Progenitor cell of endocrine pancreas (in vitro differentiated cells): ENCODE measurements at places on chromosomes 6 and 20. TPM values are rescaled to one million over a fixed set of nuclear protein-coding genes. Genes with fewer than 3 reads are reported as not detected.

The C6orf136 gene
- total RNA-seq, result 18.8 and 19.5 TPM in 2 replicates

The EDN1 gene
- total RNA-seq, result 2.0 and 2.6 TPM in 2 replicates

The MRPL18 gene
- 45.0 and 45.2 TPM in 2 replicates for total RNA-seq

The PRPF6 gene
- total RNA-seq, result 74.7 and 76.4 TPM in 2 replicates

The ATP9A gene
- 81.2 and 88.1 TPM in 2 replicates for total RNA-seq

The TMEM74B gene
- total RNA-seq, result 15.6 and 21.9 TPM in 2 replicates

The RSPH3 gene
- total RNA-seq, result 8.9 and 10.5 TPM in 2 replicates

The APCDD1L gene
- not detected in 2 replicates for total RNA-seq

The GPX5 gene
- not detected in 2 replicates for total RNA-seq

The BEND3 gene
- 22.4 and 23.6 TPM in 2 replicates for total RNA-seq

The FAM110A gene
- 17.4 and 17.9 TPM in 2 replicates for total RNA-seq

The LY6G6D gene
- total RNA-seq, result not detected in 2 replicates

- H3K27me3 ChIP-seq, result peaks cover 4% of the 10 kb centered on the region
- no peak overlapping the region for H3K4me3 ChIP-seq
- H3K27ac ChIP-seq, result no peak overlapping the region
- H3K4me1 ChIP-seq, result no peaks in the 10 kb centered on the region
- no peaks in the 10 kb centered on the region for H3K36me3 ChIP-seq
Observed at GRCh38 chr20:24370249-24370648, 99.2 kb upstream of the SYNDIG1 start.

GRCh38 chr20:61849822-61850221, 215.9 kb downstream of the TAF4 start:
- H3K27me3 ChIP-seq, result no peaks in the 10 kb centered on the region
- no peak for DNase-seq
- no peaks in the 10 kb centered on the region for H3K36me3 ChIP-seq
- H3K4me3 ChIP-seq, result no peak overlapping the region

GRCh38 chr6:111456208-111456607, 26.8 kb downstream of the REV3L start:
- peaks cover 32% of the 10 kb centered on the region for H3K36me3 ChIP-seq
- no peaks in the 10 kb centered on the region for H3K27me3 ChIP-seq
- no peak overlapping the region for H3K4me3 ChIP-seq
- peaks cover 2% of the 10 kb centered on the region for H3K4me1 ChIP-seq
- H3K27ac ChIP-seq, result no peak overlapping the region

GRCh38 chr20:8860011-8860495, 208.8 kb upstream of the PLCB4 start:
- DNase-seq, result no peak
- H3K36me3 ChIP-seq, result peaks cover 1% of the 10 kb centered on the region
- no peak overlapping the region for H3K27ac ChIP-seq
- no peaks in the 10 kb centered on the region for H3K27me3 ChIP-seq

- no peak overlapping the region for H3K4me3 ChIP-seq
- no peaks in the 10 kb centered on the region for H3K36me3 ChIP-seq
- H3K4me1 ChIP-seq, result peaks cover 3% of the 10 kb centered on the region
- DNase-seq, result no peak
- no peak overlapping the region for H3K27ac ChIP-seq
- H3K27me3 ChIP-seq, result no peaks in the 10 kb centered on the region
Observed at GRCh38 chr6:80259118-80259517, 152.6 kb downstream of the BCKDHB start.

DNA sequence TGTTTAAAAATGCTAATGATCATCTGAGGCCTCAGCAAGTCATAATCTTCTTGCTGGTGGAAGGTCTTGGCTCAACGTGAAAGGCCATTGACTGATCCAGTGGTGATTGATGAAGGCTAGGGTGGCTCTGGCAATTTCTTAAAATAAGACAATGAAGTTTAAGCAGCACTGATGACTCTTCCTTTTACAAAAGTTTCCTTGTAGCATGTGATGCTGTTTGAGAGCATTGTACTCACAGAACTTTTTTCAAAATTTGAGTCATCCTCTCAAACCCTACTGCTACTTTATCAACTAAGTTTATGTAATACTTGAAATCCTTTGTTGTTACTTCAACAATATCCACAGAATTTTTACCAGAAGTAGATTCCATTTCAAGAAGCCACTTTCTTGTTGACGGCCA, 382.3 kb downstream of the ESR1 start:
- H3K27me3 ChIP-seq, result no peaks in the 10 kb centered on the region
- H3K27ac ChIP-seq, result no peak overlapping the region

- H3K4me3 ChIP-seq, result no peak overlapping the region
- no peak for DNase-seq
- no peak overlapping the region for H3K27ac ChIP-seq
- no peaks in the 10 kb centered on the region for H3K36me3 ChIP-seq
- H3K4me1 ChIP-seq, result peaks cover 10% of the 10 kb centered on the region
Observed at GRCh38 chr6:23184351-23184750, 615.0 kb downstream of the HDGFL1 start.

DNA sequence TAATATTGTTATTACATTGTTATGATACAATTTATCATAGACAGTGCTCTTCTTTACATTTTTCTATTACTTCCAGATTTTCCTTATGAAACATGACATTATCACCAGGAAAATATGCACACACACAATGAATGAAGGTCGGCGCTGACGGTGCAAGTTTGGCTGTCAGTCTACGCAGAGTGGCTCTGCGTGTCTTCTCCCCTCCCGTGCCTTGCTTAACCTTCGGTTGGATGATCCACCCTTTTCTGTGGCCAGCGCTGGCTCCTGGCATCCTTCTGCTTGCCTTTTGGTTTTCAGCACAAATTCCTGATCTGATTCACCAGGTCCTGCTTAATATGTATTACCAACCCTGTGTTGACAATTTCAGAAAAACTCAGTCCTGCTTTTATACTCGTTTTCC, 157.4 kb downstream of the TSHZ2 start:
- H3K27ac ChIP-seq, result no peak overlapping the region
- no peaks in the 10 kb centered on the region for H3K27me3 ChIP-seq
- H3K36me3 ChIP-seq, result no peaks in the 10 kb centered on the region
- no peak for DNase-seq
- H3K4me3 ChIP-seq, result no peak overlapping the region

- no peaks in the 10 kb centered on the region for H3K27me3 ChIP-seq
- no peak for DNase-seq
- no peak overlapping the region for H3K4me3 ChIP-seq
- H3K27ac ChIP-seq, result no peak overlapping the region
- H3K36me3 ChIP-seq, result peaks cover 23% of the 10 kb centered on the region
Observed at GRCh38 chr20:61974357-61974665, 91.4 kb downstream of the TAF4 start.

- peaks cover 7% of the 10 kb centered on the region for H3K4me1 ChIP-seq
- H3K27ac ChIP-seq, result no peak overlapping the region
- no peaks in the 10 kb centered on the region for H3K36me3 ChIP-seq
- peaks cover 3% of the 10 kb centered on the region for H3K27me3 ChIP-seq
- H3K4me3 ChIP-seq, result no peak overlapping the region
Observed at GRCh38 chr6:54057058-54057457, 54.2 kb upstream of the MLIP start.

GRCh38 chr20:40863355-40863919, 165.2 kb upstream of the TOP1 start:
- H3K27ac ChIP-seq, result no peak overlapping the region
- H3K4me3 ChIP-seq, result no peak overlapping the region
- H3K27me3 ChIP-seq, result peaks cover 16% of the 10 kb centered on the region
- no peak for DNase-seq
- H3K36me3 ChIP-seq, result no peaks in the 10 kb centered on the region

GRCh38 chr6:19394051-19394450, 443.1 kb upstream of the ID4 start:
- no peak overlapping the region for H3K4me3 ChIP-seq
- no peaks in the 10 kb centered on the region for H3K36me3 ChIP-seq
- H3K27ac ChIP-seq, result no peak overlapping the region
- DNase-seq, result no peak
- H3K27me3 ChIP-seq, result no peaks in the 10 kb centered on the region
- H3K4me1 ChIP-seq, result no peaks in the 10 kb centered on the region

- peaks cover under 1% of the 10 kb centered on the region for H3K4me1 ChIP-seq
- no peak overlapping the region for H3K4me3 ChIP-seq
- peaks cover 7% of the 10 kb centered on the region for H3K27me3 ChIP-seq
- no peak overlapping the region for H3K27ac ChIP-seq
Observed at GRCh38 chr6:148213366-148213765, 129.3 kb upstream of the SASH1 start.

- peak overlapping the region; percentile 99 for H3K27ac ChIP-seq
- no peaks in the 10 kb centered on the region for H3K27me3 ChIP-seq
- peaks cover 17% of the 10 kb centered on the region for H3K4me1 ChIP-seq
- no peak for DNase-seq
- peaks cover 2% of the 10 kb centered on the region for H3K36me3 ChIP-seq
Observed at GRCh38 chr6:49463612-49463967, 420 bp downstream of the CENPQ start.

- H3K4me3 ChIP-seq, result no peak overlapping the region
- no peak overlapping the region for H3K27ac ChIP-seq
- DNase-seq, result no peak
- no peaks in the 10 kb centered on the region for H3K27me3 ChIP-seq
- H3K4me1 ChIP-seq, result no peaks in the 10 kb centered on the region
Observed at GRCh38 chr6:82976179-82976578, 89.5 kb downstream of the UBE3D start.

GRCh38 chr6:139373928-139374356, 506 bp downstream of the CITED2 start:
- H3K4me1 ChIP-seq, result peaks cover 47% of the 10 kb centered on the region
- peak overlapping the region; percentile 98 for H3K4me3 ChIP-seq
- peak overlapping the region; percentile 98 for H3K27ac ChIP-seq
- peaks cover 7% of the 10 kb centered on the region for H3K36me3 ChIP-seq
- H3K27me3 ChIP-seq, result no peaks in the 10 kb centered on the region

- no peaks in the 10 kb centered on the region for H3K27me3 ChIP-seq
- no peak for DNase-seq
- no peak overlapping the region for H3K4me3 ChIP-seq
- H3K27ac ChIP-seq, result no peak overlapping the region
- H3K4me1 ChIP-seq, result peaks cover 3% of the 10 kb centered on the region
Observed at GRCh38 chr6:63493557-63493956, 78.7 kb upstream of the LOC128125822 start.
